ENCODE measurements at places on chromosomes 5 and 9.

GRCh38 chr5:160720822-160721221 is 131.2 kb downstream of the ATP10B start:
- no peak for DNase-seq

GRCh38 chr5:113093558-113093957 is 117.0 kb downstream of the DCP2 start:
- DNase-seq, result no peak

GRCh38 chr9:91549177-91549576 is 125.5 kb upstream of the NFIL3 start:
- no peak for DNase-seq

DNA sequence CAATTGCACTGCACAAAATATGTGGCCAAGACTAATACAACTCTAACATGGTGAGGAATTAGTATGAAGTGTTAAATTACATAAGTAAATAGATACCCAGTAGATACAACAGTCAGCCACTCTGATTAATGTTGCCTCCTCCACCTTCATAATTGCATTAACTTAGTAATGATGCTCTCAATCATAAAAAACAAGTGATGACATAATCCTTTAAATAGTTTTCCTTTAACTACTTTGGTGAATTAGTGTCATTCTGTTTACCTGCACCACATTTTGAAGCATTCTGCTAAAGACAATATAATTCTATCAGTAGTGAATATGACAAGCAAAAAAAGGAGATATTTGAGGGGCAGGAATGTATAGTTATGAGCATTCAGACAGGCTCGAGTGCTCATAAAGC is 265.9 kb upstream of the SLC24A2 start:
- DNase-seq, result no peak

DNA sequence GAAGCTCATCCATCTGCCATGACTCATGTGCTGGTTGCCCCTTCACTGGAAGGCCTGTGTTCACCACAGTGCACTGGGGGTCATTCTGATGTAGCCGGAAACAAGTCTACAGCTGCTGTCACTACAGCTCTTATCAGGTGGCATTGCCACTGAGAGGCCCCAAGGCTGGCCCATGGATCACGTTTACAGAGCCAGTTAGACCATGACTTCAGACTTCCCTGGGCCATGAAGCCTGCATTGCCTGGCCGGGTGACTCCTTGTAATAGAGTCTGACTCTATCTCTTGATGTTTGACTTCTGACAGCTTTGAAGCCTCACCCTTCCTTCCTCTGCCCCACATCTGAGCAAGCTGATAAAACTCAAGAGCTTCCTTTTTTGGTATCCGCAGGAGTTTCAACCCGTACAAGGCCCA is 473.5 kb upstream of the DAP start:
- DNase-seq, result no peak

DNA sequence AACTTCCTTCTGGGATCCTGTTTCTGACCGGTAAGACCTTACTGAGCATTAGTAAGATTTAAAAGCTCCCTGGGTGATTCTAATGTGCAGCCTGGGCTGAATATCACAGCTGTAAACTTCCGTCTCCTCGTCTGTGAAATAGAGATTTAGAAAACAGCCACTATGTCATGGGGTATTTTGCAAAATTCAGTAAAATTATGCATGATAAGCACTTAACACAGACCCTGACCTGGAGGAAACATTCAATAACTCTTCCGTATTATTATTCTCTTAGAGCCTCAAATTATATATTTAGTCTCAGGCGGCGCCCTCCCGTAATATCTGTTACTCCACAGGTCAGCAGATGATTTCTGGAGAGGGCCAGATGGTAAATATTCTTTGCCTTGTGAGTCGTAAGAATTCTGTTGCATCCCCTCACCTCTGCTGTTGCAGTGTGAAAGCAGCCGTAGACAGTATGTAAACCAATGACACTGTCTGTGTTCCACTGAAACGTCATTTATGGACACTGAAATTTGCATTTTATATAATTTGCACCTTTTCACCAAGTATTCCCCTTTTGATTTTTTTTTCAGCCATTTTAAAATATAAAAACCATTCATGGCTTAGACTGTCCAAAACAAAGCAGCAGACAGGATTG is 39.2 kb upstream of the RARS1 start:
- DNase-seq, result no peak

GRCh38 chr5:122902263-122902662 is 56.9 kb downstream of the SNX24 start:
- peak; percentile 5 for DNase-seq

DNA sequence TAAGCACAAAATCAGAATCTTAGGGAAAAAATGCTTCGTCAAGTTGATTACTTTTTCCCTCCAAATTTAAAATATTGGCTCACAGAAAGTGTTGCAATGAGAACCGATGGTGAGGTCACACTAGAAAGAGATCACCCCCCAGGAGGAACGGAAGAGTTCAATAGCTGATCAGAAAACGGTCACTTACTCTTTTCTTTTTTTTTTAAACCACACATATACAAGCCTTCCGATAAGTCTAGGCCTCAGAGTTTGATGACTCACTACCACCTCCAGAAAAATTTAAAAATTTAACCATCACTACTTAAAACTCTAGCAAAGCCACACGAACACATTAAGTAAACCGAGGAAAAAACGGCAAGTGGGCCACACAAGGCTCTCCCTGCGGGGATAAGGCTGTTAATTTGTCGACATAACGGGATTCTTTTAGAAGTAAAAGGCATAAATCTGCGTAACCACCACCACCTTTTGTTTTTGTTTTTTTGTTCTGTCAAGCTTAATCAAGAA is 1.2 kb downstream of the SURF4 start:
- DNase-seq, result no peak

GRCh38 chr5:170297589-170298462 is at the start of gene LCP2:
LCP2 (minus strand) TSS chr5:170297777; CDS start chr5:170297611, 166 bp downstream.
- no peak for DNase-seq

GRCh38 chr5:154570572-154571324 is 92.7 kb upstream of the HAND1 start:
- DNase-seq, result no peak

DNA sequence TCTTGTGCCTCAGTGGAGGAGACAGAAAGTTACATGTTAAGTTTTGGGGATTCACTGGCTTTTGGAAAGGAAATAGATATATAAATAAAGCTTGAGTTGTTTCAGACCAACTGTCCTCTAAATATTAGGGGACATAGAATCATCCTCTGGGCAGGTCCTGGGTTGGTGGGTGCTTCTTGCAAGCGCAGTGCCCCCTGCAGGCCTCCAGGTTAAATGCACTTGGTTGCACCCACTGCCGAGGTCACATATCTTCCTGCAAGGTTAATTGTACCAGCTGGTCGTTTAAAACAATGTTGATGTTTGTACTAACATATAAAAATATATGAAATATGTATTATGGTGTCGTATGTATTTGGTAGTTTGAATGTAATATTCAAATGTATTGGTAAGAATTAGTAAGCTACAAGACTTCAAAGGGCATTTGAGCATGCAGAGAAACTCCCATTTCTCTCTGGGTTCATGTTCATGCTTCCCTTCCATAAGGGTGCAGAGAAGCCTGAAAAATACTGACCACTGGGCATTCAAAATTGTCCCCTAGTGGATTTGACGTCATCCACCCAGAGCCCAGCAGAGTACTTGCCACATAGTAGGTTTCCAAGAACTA is 87.0 kb downstream of the ZNF618 start:
- DNase-seq, result peak; percentile 24

DNA sequence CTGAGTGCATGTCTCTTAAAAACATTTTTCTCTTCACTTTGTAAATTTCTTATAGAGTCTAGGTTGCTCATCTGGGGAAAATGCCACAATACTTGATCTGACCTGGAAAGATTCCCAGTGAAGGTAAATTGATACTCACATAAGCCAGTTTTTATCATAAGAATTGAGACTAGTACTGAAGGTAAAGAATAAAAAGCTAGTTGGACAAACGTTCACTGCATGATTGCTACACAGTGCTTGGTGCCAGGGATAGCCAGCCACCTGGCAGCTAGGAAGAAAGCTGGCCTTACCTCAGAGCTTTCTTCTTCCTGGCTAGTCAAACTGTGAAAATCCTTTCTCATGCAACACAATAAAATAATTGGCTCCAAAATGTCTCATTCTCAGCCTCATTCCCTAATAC is 77.1 kb downstream of the MUSK start:
- DNase-seq, result no peak

DNA sequence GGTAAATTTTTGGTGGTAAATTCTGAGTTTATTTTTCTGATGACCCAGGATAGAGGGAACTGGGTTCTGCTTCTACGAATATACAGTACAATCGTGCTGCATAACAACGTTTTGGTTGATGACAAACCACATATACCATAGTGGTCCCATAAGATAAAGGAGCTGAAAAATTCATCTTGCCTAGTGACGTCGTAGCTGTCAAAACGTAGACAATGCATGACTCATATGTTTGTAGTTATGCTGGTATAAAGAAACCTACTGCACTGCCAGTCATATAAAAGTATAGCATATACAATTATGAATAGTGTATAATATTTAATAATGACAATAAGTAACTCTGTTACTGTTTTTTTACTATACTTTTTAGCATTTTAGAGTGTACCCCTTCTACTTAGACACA is 244.0 kb downstream of the GAS1 start:
- DNase-seq, result no peak

DNA sequence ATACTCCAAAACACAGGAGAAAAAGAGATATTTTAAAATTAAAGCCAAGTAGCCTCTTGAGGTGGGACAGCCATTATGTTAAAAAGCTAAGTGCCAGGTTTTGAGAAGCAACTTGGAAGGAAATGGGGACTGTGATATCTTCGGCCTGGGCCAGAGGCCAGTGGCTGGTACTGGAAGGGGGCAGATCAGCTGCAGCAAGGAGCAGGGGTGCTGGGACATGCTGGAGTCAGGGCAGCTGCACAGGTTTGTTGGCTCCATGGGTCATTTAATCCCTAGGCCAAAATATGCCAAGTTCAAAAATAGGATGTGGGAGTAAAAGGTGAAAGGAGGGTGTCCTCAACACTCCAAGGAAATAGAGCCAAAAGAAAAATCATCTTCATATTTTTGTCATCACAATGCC is 30.0 kb downstream of the ADRB2 start:
- peak; percentile 14 for DNase-seq

- no peak for DNase-seq
These were observed 143.3 kb downstream of the RAPGEF6 start for GRCh38 chr5:131491749-131492148.

- peak; percentile 87 for DNase-seq
These were observed at the start of gene HRCT1 for GRCh38 chr9:35905912-35906679. HRCT1 (plus strand) TSS chr9:35906202; CDS start chr9:35906288, 86 bp downstream.

DNA sequence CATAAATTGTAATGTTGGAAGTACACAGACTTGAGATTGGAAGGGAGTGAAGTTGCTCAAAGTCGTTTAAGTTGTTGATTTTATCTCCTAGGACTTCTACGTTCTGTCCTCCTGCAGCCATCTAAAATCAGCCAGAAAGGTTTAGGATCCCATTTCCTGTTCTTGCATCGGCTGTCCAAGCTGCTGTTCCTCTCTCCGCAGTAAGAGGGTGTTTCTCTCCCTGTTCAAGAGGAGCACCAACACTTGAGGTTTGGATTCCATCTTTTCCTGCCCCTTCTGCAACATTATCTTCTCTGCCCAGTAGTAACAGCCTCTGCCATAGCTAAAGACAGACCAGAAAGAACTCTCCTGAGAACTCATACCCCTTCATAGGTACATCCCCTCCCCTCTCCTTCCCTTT is 373.4 kb downstream of the GADD45G start:
- peak; percentile 34 for DNase-seq

GRCh38 chr5:73856997-73857396 is 231.0 kb downstream of the ARHGEF28 start:
- DNase-seq, result no peak

- DNase-seq, result no peak
These were observed 110.2 kb downstream of the FER start for GRCh38 chr5:108857905-108858304.

DNA sequence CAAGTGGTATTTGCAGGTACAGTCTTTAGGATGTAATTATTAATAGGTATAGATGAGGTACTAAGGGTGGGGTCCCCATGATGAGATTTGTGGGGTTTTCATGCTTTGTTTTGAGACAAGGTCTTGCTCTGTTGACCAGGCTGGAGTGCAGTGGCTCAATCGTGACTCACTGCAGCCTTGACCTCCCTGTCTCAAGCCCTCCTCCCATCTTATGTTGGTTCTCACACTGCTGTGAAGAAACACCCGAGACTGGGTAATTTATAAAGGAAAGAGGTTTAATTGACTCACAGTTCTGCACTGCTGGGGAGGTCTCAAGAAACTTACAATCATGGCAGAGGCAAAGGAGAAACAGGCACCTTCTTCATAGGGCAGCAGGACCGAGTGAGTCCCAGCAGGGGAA is 217.5 kb downstream of the CDK5RAP2 start:
- no peak for DNase-seq

- no peak for DNase-seq
These were observed 157.3 kb upstream of the GRAMD2B start for GRCh38 chr5:126265917-126266316.

- no peak for DNase-seq
These were observed 217.8 kb upstream of the TMEM161B start for GRCh38 chr5:88486431-88486830.

- no peak for DNase-seq
These were observed 21.6 kb upstream of the CAMSAP1 start for GRCh38 chr9:135928731-135929655.

GRCh38 chr5:149166591-149167100 is 25.4 kb downstream of the ABLIM3 start:
- no peak for DNase-seq

DNA sequence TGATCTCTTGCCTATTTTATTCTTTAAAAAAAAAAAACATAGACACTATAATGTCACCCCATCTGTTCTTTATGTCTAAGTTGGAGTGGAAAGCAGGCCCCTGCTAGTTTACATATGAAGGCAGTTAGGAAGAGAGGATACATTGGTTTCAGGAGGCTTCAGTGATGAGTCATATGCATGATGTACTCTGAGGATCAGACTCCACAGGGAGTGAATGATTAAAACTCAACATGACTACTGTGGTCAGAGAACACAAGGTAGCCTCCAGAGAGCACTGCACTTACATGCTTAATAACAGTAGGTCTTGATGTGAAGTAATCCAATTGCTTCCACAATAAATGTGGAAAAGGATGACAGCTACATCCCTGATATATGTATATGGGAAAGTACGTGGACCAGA is 22.7 kb upstream of the FSTL4 start:
- no peak for DNase-seq

DNA sequence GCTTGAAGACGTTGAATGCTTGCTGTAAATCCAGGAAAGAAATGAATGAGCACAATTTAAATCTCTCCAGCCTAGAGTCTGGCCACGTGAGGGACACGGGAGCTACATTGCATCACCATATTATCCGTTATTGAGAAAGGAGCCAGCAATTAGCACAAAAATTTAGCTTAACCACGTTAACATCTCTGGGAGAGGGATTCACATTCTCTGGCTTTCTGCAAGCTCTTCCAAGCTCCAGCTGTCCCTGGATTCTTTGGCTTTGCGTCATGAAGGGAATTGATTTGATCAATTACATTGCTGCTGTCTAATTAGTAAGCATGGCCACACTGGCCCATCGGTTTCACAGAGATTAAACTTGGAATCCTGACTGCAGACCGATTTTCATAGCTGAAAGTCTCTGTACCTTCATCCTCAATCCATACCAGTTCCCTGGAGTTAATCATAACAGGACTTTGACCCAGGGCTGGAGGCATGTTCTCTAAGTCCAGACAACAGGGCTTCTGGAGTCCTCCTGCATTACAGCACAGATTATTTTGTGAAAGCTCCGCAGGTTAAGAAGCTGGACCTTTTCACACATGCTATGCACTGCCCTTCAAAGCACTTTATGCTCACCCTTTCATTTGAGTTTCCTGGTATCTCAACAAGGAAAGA is 31.6 kb downstream of the ADRA1B start:
- DNase-seq, result no peak

All from NCI-H2029 treated with DMSO at 0.1 percent for 48 hours (cell line).